Activated T-helper 1 cell treated with Interleukin-2 at 50 U/mL for 16 hours (primary cell): ENCODE measurements at places on chromosomes 3 and 15.

- no peak for DNase-seq
Measured at GRCh38 chr3:32614956-32615355, 44.3 kb upstream of the DYNC1LI1 start.

GRCh38 chr3:159265705-159266104, 463.9 kb downstream of the MFSD1 start:
- DNase-seq: no peak

- DNase-seq: no peak
Measured at GRCh38 chr15:52336529-52336928, 40.9 kb upstream of the MYO5C start.

DNA sequence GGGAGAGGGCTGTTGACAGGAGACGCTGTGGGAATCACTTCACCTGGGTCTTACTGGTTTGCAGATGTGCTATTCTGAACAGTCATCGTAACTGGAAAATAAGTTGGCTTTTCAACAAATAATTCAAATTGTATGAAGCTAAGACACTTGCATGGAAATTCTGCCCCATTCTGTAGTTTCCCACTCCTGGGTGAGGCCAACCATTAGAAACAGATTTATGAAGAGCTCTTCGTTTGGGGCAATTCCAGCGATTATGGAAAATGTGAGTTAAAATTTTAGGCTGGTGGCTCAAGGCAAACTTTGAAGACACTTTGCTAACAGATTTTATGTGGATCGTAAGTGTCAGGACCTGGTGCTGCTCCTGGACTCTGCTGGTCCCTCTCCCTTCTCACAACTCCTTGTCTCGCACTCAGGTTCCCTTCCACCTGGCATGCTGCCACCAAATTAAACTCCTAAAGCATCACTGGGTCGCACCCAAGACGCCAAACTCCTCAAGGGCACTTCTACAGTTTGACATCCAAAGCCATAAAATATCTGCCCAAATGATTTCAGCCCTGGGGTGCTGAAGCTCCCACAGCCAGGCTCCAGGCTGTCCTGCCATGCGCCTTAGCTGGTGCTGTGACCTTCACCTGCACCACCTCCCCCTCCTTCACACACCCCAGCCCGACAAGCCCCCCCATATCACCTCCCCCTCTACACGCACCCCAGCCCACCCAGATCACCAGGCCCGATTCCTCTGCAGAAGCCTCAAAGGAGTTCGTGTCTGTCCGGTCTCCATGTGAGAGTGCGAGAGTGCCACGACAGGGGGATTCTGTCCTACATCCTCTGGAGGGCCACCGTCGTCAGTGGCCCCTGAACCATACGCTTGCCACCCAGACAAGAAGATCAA, 138.4 kb downstream of the NSMCE3 start:
- DNase-seq: no peak

DNA sequence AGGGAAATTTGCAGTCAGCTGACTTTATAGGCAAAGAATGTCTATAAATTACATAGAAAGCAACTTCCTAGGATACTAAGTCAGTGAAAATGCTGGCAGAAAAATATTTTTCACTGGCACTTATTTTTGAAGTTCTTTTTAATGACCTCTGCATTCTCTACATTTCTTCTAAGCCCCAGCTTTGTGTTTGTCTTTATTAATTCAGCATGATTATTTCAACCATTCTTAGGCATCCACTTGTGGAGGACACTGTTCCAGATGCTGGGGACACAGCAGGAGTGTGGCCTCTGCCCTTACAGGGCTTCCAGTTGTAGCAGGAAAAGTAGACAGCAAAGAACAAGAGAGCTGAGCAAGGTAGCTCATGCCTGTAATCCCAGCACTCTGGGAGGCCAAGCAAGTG, 15.0 kb downstream of the LRRK1 start:
- no peak for DNase-seq

DNA sequence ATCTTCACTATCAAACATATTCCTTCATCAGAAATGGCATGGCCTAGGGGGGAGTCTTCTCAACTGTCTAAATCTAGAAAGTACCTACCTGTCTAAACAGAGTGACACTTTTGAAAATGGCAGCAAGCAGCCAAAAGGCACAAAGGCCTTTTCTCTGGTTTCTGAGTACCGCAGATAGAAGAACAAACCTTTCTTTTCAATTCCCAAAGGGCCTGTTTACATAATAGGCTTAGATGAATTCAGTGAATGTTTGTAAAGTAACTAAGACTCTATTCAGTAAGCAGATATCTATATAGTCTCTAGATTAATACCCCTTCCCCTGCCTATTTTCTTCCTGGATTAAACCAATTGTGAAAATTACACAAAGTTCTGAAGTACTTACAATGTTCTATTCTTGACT, 7.1 kb downstream of the MYEF2 start:
- DNase-seq: no peak

GRCh38 chr15:66085128-66085527, 168.4 kb downstream of the MEGF11 start:
- no peak for DNase-seq

DNA sequence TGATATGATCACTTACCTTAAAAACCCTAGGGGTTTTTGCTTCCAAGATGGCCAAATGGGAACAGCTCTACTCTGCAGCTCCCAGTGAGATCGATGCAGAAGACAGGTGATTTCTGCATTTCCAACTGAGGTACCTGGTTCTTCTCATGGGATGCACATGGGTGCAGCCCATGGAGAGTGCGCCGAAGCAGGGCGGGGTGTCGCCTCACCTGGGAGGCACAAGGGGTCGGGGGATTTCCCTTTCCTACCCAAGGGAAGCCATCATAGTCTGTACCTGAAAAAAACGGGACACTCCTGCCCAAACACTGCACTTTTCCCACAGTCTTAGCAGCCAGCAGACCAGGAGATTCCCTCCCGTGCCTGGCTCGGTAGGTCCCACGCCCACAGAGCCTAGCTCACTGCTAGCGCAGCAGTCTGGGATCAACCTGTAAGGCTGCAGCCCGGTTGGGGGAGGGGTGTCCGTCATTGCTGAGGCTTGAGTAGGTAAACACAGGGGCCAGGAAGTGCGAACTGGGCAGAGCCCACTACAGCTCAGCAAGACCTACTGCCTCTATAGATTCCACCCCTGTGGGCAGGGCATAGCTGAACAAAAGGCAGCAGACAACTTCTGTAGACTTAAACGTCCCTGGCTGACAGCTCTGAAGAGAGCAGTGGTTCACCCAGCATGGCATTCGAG, 78.6 kb downstream of the CTNNB1 start:
- DNase-seq: no peak

GRCh38 chr3:163708428-163708827, 1369.9 kb downstream of the SI start:
- DNase-seq: no peak

GRCh38 chr3:126261037-126261436, 80.7 kb upstream of the ALDH1L1 start:
- DNase-seq: no peak

DNA sequence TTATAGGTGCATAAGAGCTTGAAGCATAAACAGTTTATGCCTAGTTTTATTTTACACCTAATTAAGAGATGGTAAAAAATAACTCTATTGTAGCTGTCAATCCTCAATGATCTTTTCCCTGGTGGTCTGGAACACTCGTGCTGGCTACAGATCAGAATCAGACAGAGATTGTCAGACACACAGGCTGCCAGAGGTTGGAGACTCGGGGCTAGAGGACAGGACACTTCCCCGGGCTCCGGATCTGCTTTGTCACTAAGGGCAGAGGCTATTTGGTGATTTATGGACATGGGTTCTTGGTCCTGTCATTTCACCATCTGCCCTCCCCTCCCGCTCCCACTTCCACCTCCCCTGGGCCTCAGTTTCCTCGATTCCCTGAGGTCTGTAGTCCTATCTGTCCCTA, 16.5 kb upstream of the FAM174B start:
- no peak for DNase-seq

GRCh38 chr3:106119614-106120082, 250.8 kb upstream of the CBLB start:
- DNase-seq: no peak

GRCh38 chr15:39127151-39127790, 453.6 kb upstream of the THBS1 start:
- no peak for DNase-seq

DNA sequence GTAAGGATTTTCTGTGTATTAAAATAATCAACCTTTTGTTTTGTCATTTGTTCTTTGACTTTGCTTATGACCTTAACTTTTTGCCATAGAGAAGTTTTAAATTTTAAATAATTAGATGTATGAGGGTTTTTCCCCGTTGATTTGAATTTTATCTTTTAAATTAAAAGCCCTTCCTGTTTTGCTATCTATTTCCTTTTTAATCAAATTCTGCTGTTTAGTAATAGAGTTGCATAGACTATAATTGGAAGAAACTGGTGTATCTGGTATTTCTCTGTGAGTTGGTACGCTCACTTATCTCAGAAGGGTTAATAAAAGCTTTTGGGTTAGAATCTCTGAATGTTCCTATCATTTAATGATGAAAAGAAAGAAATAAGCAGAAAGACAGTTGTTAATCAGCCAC, 82.2 kb downstream of the LRRC3B start:
- DNase-seq: no peak
